Uterus (tissue), 4 donors: ENCODE measurements at places on chromosomes 12 and 14. TPM values are rescaled to one million over a fixed set of nuclear protein-coding genes. Genes with fewer than 3 reads are reported as not detected.

- H3K27me3 ChIP-seq = no peaks in the 10 kb centered on the region
- no peak for DNase-seq
- H3K4me3 ChIP-seq = no peak overlapping the region
- no peak overlapping the region for H3K27ac ChIP-seq
- peaks cover 3% of the 10 kb centered on the region for H3K36me3 ChIP-seq
Observed at GRCh38 chr14:71621276-71621675, 311.0 kb upstream of the RGS6 start.

Gene CNTN1
- total RNA-seq = 15.9 TPM

DNA sequence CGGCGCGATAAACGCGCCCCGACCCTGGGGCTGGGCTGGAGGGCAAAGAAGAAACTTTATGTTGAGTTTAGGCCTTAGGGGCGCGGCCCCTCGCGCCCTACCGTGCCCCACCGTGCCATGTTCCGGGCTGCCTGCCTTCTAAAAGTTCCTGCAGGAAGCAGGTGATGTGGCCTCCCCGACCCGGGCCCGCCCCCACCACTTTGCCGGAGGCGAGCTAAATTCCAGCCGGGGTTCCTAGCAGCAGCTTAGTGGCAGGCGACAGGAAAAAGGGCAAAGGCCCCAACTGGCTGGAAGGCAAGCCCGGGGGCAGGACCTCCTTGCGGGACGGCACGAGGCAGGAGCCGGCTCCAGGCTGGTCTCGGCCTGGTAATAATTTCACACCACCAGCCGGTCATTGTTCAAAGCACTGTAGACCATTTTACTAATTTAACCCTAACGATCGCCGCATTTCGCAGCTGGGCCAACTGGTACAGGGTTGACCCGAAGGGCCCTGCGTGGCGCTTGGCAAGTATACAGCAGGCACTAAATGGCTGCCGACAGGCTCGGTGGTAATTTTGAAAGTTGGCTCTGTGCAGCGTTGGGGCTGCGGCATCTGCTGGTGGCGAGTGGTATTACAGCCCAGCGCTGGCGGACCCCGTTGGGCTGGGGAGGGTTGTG lies 895 bp upstream of the CCDC88C start:
- peak overlapping the region; percentile 38 for H3K4me3 ChIP-seq
- H3K27me3 ChIP-seq = no peaks in the 10 kb centered on the region
- DNase-seq = peak; percentile 69
- H3K27ac ChIP-seq = no peak overlapping the region
- no peaks in the 10 kb centered on the region for H3K4me1 ChIP-seq
- H3K36me3 ChIP-seq = no peaks in the 10 kb centered on the region

DNA sequence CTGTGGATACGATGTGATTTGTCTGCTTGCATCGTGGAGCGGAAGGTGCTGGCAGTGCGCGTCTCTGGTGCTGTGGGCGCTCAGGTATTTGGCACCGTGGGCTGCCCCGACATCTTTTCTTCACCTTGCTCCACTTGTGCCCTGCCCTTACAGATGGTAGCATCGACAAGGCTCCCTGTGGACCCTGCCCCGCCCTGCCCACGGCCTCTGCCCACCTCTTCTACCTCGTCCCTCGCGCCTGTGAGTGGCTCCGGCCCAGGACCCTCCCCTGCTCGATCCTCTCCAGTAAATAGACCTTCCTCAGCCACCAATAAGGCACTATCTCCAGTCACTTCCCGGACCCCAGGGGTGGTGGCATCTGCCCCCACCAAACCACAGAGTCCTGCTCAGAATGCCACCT lies 36.6 kb downstream of the EP400 start:
- no peak overlapping the region for H3K4me3 ChIP-seq
- no peak for DNase-seq
- no peaks in the 10 kb centered on the region for H3K4me1 ChIP-seq
- no peaks in the 10 kb centered on the region for H3K36me3 ChIP-seq

Gene BICDL1
- 1.8 TPM for total RNA-seq

GRCh38 chr14:72788255-72788654 lies 105.6 kb downstream of the DPF3 start:
- DNase-seq = no peak
- H3K36me3 ChIP-seq = no peaks in the 10 kb centered on the region
- no peak overlapping the region for H3K27ac ChIP-seq
- H3K4me1 ChIP-seq = no peaks in the 10 kb centered on the region

- no peaks in the 10 kb centered on the region for H3K27me3 ChIP-seq
- no peaks in the 10 kb centered on the region for H3K36me3 ChIP-seq
- H3K4me1 ChIP-seq = no peaks in the 10 kb centered on the region
- H3K4me3 ChIP-seq = no peak overlapping the region
Observed at GRCh38 chr12:51443573-51443972, 18.9 kb downstream of the SLC4A8 start.

Gene OR10P1
- total RNA-seq = not detected

GRCh38 chr12:70615174-70615866 lies 21.9 kb downstream of the PTPRB start:
- no peak overlapping the region for H3K4me3 ChIP-seq
- DNase-seq = no peak
- H3K27ac ChIP-seq = no peak overlapping the region
- H3K27me3 ChIP-seq = no peaks in the 10 kb centered on the region

- no peak overlapping the region for H3K4me3 ChIP-seq
- H3K4me1 ChIP-seq = no peaks in the 10 kb centered on the region
- H3K27ac ChIP-seq = no peak overlapping the region
- H3K27me3 ChIP-seq = no peaks in the 10 kb centered on the region
- no peak for DNase-seq
- no peaks in the 10 kb centered on the region for H3K36me3 ChIP-seq
Observed at GRCh38 chr12:47547077-47547476, 158.8 kb downstream of the RPAP3 start.

DNA sequence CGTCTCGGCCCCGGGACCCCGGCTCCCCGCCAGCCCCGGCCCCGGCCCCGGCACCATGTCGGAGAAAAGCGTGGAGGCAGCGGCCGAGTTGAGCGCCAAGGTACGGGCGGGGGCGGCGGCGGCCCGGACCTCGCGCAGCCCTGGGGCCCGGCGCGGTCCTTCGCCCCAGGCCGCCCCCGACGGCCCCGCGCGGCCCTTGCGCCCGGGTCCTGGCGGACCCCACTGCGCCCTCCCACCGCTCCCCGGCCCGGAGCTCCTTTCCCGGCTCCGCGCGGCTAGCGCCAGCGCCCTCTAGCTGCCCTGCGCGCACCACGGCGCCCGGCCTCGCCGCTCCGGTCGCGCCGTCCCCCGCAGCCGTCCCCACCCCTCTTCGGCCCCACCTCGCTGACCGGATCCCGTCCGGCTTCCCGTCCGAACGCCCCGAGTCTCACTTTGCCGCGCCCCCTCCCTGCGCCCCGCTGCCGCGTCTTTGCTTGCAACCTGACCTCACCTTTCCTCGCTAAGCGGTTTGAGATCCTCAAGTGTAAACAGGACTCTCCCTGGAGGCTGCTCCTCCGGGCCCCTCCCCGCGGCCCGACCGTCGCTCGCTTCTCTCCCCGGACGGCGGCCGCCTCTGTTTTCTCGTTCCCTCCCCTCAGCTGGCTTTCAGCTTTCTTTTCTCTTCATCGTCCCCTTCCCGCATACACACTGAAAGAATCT lies 637 bp downstream of the PTMS start:
- DNase-seq = peak; percentile 84
- no peaks in the 10 kb centered on the region for H3K36me3 ChIP-seq
- peak overlapping the region; percentile 79 for H3K4me3 ChIP-seq
- peak overlapping the region; percentile 97 for H3K27ac ChIP-seq
- H3K4me1 ChIP-seq = peaks cover 4% of the 10 kb centered on the region
- H3K27me3 ChIP-seq = no peaks in the 10 kb centered on the region

Gene ACVR1B
- 2.6 TPM for total RNA-seq

DNA sequence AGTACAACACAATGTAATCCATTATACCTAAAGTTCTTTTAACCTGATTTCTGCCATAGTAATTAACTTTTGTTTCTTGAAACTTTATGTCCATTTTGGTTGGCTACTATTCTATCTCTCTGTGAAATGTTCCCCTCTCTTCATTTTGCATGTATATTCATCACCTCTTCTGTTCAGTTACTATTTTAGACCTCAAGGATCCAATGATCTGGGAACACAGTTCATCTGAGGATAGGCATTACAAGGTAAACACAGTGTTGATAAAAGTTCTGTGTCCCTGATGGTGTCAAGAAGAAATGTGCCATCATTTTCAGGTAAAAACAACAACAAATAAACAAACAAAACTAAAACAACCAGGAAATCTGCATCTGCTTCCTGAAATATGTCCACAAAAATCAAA lies 102.2 kb upstream of the IFNG-AS1 start:
- no peak for DNase-seq
- H3K4me3 ChIP-seq = no peak overlapping the region
- no peaks in the 10 kb centered on the region for H3K36me3 ChIP-seq

Gene DPPA3
- not detected for total RNA-seq

GRCh38 chr12:130796985-130797686 lies 41.9 kb downstream of the STX2 start:
- no peaks in the 10 kb centered on the region for H3K36me3 ChIP-seq
- H3K27me3 ChIP-seq = no peaks in the 10 kb centered on the region
- H3K4me3 ChIP-seq = no peak overlapping the region
- H3K27ac ChIP-seq = no peak overlapping the region
- H3K4me1 ChIP-seq = no peaks in the 10 kb centered on the region

Gene GLIPR1
- 74.3 TPM for total RNA-seq

- no peaks in the 10 kb centered on the region for H3K27me3 ChIP-seq
- H3K27ac ChIP-seq = no peak overlapping the region
- DNase-seq = no peak
- H3K4me1 ChIP-seq = no peaks in the 10 kb centered on the region
- H3K36me3 ChIP-seq = no peaks in the 10 kb centered on the region
- H3K4me3 ChIP-seq = no peak overlapping the region
Observed at GRCh38 chr12:76201316-76201715, 116.8 kb upstream of the NAP1L1 start.
